ENCODE measurements at places on chromosomes 12 and 14.

DNA sequence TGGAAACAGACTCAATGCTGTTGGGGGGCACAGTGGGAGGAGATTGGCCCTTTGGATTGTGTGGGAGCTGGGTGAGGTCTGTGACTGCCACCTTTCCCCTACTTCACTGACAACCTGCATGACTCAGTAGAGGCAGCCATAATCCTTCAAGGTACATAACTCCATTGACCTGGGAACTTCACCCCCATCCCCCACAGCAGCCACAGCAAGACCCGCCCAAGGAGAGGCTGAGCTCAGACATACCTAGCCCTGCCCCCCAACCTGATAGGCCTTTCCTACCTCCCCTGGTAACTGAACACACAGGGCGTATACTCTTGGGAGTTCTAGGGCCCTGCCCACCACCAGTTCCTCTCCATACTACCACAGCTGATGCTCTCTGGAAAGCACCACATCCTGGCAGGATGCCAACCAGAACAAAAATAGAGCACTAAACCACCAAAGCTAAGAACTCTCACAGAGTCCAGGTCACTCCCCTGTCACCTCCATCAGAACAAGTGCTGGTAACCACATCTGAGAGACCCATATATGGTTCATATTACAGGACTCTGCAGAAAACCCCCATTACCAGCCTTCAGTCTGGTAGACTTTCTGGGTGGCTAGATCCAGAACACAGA is 703.9 kb downstream of the FSCB start:
- no peak for DNase-seq

GRCh38 chr12:4817880-4818279 is 91.8 kb upstream of the KCNA1 start:
- no peak for DNase-seq

DNA sequence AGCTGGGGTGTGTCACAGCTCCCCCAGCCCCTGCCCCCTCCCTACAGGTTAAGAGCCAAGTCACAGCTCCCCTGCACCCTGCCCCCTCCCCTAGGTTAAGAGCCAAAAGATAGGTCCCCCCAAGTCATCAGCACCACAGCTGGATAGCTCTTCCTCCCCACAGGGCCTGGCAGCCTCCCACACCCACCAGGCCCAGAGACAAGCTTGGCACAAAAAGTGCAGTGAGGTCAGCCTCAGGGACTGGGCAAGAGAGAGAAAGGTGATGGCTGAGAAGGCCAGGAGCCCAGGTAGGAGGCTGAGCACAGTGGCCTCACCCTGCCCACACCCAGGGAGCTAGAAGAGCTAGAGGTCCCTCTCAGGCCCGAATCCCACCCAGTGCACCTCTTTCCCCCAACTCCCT is 8.7 kb downstream of the ITGA7 start:
- no peak for DNase-seq

DNA sequence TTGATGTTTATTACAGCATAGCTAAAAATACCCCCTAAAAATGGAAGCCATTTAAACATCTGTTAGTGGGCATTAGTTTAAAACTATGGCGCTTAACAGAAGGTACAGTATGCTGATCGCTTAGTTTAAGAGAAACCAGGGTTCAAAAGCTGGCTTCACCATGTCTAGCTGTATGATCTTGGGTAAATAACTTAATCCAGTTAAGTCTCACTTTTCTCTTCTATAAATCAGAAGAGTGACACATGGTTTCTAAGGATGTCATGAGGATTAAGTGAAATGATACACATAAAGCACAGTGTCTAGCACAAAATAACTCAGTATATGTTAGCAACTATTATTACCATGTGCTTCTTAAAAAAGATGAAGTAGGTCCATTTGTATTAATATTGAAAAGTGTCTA is 38.7 kb downstream of the STK38L start:
- DNase-seq: no peak

GRCh38 chr12:4763549-4763948 is 43.3 kb downstream of the GALNT8 start:
- DNase-seq: no peak

GRCh38 chr12:43158126-43158525 is 393.9 kb downstream of the ADAMTS20 start:
- DNase-seq: no peak

- no peak for DNase-seq
Observed at GRCh38 chr12:88303335-88303734, 161.2 kb downstream of the TMTC3 start.

DNA sequence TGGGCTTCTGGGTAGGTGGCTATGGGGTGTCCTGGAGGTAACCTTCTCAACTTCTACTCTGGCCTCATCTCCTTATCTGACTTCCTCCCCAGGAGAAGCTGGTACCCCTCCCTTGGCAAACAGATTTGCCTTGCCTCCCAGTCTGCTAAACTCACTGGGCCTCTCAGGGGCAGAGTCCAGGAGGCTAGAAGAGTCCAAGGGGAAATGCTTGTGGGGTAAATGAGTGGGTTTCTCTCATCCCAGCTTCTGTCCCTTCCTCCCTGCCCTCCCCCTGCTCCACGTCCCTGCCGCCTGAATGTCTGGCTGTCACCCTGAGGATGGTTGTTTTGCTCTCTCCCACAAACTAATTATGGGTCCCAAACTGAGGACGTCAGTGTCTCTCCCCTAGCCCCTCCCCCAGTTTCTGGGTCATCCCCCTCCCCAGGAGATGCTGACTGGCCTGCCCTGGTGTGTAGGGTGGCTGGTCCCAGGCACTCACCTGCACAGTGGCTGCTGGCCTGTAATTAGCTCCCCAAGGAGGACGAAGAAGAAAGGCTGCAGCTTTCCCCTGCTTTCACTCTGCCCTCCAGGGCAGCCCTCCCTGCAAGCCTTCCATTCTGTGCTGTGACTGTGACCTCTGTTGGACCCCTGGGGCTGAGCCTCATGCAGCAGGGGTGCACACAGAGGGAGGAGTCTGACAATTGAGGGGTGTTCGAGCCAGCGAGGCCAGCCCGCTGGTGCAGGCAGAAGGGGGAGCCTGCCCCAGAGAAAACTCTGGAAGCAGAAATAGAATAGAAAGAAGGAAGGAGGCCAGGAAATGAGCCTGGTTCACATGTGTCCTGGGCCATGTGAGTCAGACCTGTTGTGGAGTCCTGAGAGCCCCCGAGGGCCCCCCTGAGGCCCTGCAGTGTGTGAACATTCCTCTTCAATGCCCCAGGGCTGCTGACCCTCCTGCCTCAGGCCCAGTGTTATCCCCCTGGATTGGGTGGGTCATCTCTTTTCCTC is at the start of gene LRP1-AS:
LRP1-AS (minus strand) TSS at position 659 of the 984 bp plus-strand sequence.
- DNase-seq: no peak

GRCh38 chr12:69649529-69649928 is 38.8 kb upstream of the LRRC10 start:
- DNase-seq: no peak

- DNase-seq: no peak
Observed at GRCh38 chr14:42113358-42114069, 506.8 kb downstream of the LRFN5 start.

DNA sequence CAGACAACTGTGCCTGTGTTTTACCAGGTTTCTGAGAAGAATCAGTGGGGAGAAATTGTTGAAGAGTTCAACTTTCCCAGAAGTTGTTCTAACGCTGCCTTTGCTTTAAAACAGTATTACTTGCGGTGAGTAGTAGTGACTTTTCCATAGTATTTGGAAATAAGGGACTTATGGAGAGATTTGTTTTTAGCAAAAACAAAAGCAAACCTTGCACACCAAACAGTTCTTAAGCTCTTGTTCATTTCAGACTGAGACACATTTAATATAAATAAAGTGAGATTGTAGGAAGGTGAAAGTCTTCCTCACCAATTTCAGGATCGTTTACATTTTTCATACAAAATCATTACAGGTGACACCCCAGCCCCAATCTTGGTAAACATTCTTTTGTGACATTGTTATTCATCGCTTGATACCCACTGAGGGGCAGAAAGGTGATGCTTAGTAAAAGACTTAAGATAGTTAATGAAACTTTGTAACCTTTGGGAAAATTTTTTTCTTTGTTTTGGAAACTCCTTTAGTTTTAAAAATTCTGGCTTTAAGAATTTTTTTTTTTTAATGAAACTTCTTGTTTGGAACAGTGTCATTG is 1.8 kb downstream of the ARID2 start:
- no peak for DNase-seq

DNA sequence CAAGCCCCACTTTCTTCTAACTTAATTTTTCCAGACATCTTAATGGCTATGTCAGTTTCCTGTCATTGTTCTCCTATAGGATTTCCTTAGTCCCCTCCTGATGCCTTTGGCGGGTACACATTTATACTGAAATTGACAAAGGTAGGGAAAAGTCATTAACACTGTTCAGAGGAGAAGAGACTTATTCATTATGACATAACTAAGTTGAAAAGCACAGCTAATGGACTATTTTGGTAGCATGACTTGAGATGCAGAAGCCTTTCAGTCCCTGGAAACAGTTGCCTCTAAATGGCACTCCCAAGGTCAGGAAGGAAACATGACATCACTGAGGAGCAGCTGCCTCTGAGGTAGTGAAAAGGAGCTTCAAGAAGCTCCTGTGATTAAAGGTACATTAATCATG is 317.5 kb upstream of the KITLG start:
- no peak for DNase-seq

- DNase-seq: no peak
Observed at GRCh38 chr14:104087981-104088850, 2.7 kb downstream of the ASPG start.

DNA sequence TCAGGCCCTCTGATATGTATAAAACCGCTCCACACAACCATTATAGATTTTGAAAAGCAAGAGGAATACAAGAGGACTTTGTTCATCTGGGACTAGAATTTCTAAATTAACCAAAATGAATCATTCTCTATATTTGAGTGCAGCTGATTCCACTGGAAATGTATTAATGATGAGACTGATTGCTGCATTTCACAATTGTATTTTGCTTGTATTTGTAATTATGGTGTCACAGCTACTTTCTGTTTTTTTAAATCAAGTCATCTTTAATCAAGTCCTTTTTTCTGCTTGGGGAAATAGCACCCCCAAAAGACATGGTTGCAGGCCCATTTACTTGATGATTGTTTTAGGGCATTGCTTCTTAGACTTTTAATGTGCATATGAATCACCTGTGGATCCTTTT is 162.4 kb downstream of the KICS2 start:
- no peak for DNase-seq

GRCh38 chr12:39616666-39617065 is 2.9 kb downstream of the ABCD2 start:
- DNase-seq: no peak

GRCh38 chr12:122099280-122099749 is 20.8 kb downstream of the MLXIP start:
- no peak for DNase-seq

- DNase-seq: no peak
Observed at GRCh38 chr14:96173636-96174475, 30.8 kb upstream of the BDKRB2 start.

- no peak for DNase-seq
Observed at GRCh38 chr12:4526923-4527546, 11.7 kb upstream of the RAD51AP1 start.

DNA sequence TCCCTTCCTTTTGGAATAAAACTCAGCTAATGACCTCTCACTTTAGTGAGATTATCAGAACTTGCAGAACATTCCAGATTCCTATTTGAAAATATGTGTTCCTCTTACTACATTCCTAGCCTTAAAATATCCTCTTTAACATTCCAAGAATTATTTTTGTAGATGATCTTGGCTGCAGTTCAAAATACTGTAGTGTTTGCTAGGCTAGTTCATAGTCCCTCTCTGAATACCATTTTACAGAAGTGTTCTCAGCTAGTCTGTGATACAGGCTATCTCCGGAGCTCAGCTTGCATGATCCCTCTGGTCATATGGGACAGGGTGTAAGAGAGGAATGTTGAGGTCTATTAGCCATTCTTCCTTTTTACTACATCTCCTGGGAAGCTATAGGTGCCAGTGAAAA is 17.6 kb upstream of the GPR33 start:
- DNase-seq: no peak

DNA sequence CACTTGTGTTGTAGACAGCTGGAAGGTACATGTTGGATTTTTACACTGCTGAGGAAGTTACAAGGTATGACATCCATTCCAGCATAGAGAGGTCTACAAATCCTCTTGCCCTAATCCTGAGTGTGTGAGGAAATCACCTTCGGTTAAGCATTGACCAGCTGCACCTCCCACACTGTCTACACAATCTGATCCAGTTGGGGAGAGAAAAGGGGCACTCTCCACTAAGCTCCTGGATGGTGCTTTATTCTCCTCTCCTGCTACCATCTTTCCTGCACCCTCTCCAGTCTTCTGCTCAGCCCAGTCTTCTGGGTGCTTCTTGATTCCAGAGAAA is at the start of gene OR6J1:
OR6J1 (minus strand) TSS at position 48 of the 331 bp plus-strand sequence. CDS start 9,541 bp downstream, outside the sequence.
- DNase-seq: no peak

GRCh38 chr12:38053655-38054464 is 262.7 kb upstream of the ALG10B start:
- DNase-seq: no peak

DNA sequence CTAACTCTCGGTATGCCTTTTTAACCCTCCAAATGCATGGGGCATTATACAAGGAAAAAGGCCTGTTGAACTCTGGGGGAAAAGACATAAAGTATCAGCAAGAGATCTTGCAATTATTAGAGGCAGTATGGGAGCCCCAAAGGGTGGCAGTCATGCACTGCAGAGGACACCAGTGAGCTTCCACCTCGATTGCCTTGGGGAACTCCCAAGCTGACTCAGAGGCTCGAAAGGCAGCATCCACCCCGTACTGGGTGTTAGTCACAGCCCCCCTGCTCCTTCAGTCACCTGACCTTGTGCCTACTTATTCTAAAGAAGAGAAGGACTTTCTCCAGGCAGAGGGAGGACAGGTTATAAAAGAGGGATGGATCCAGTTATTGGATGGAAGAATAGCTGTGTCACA is 781.4 kb upstream of the TMEM132C start:
- no peak for DNase-seq

DNA sequence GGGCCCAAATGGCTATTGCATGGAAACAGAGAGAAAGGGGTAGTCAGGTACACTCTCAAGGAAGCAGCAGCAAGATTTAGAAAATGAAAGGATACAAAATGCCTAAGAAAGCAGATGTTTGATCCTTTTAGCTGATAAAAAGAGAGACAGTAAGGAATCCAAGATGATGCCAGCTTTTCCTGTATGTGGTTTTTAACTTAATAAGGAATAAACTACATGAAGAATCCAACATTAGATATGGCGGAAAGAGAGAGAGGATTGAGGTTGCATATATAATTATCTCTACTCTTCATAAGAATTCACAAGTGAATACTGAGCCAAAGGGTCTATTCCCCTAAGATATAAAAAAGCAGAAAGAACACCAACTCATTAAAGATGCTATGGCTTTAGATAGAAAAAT is 11.6 kb downstream of the TMED10 start:
- no peak for DNase-seq

GRCh38 chr12:55687746-55688145 is 20.0 kb downstream of the ITGA7 start:
- DNase-seq: no peak

DNA sequence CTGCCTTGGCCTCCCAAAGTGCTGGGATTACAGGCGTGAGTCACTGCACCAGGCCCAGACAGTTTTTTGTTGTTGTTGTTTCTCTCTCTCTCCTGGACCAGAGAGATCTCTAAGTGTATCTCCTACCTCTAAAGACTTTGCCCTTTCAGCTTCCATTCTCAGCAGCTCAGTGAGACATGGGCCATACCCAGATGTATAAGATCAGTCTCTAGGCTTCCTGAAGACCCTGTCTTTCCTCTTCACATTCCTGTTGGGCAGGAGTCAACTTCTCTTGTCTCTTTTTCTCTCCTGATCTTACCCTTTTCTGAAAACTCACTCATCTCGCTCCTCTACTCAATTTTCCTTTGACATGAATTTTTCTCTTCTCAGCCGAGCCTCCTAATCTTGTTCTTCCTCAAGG is 42.0 kb downstream of the KCNK13 start:
- no peak for DNase-seq

GRCh38 chr14:60328583-60328982 is 79.6 kb downstream of the PPM1A start:
- no peak for DNase-seq
